ENCODE measurements at places on chromosomes 1 and 21.

GRCh38 chr1:1425753-1426495 is 4.8 kb upstream of the ANKRD65 start:
- no peak for DNase-seq

DNA sequence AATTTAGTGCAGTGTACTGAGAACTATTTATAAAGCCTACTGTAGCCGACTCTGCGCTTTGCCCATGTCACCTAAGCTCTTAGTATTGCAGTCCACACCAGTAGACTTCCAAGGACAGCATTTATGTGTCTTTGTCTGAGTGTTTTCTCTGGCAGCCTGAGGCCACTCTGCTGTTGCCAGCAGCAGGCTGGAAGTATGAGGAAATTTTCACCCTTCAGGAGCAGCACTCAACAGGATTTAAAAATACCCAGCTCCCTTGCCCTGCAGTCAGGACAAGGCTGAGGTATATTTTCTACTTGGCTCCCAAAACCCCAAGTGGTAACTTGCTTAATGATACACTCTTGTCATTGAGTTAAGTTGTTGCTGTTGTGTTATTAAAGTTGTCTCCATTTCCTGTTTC is 230.1 kb downstream of the SRGAP2C start:
- no peak for DNase-seq

DNA sequence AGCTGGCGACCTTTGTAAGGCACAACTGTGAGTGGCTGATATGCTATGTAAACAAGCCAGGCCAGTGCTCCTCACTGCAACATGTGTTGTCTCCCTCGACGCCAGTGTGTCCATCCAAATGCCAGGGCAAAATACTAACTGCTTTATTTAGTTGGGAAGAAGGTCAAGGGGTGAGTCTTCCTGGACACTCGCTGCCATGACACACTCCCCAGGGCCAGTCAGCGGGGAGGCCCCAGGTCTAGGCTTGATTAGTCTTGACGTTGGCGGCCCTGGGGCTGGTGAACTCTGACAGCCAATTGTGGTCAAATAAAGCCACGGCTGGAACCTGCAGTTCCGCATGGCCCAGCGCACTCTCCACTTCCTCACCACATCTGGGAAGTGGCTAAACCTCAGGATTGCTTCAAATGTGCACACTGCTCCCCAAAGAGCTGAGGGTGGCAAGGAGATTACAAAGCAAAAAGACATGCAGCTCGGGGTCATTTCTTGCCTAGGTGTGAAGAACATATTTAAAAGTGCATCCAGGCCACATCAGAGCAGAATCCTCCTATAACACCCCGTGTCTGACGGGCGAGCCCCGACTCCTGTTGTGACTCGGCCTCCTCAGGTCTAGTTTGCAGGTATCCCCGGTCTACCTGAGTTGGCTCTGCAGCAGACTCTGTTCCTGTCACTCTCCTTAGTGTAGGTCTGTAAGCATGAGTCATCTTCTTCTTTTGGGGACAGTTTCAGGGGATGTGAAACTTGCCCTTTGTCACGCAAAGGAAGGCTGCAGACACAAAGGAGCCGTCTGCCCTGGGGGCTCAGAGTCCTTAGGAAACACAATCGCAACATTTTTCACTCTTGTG is 183.5 kb downstream of the RUNX1 start:
- DNase-seq, result peak; percentile 67

GRCh38 chr1:157878059-157878458 is 36.5 kb upstream of the CD5L start:
- peak; percentile 1 for DNase-seq

DNA sequence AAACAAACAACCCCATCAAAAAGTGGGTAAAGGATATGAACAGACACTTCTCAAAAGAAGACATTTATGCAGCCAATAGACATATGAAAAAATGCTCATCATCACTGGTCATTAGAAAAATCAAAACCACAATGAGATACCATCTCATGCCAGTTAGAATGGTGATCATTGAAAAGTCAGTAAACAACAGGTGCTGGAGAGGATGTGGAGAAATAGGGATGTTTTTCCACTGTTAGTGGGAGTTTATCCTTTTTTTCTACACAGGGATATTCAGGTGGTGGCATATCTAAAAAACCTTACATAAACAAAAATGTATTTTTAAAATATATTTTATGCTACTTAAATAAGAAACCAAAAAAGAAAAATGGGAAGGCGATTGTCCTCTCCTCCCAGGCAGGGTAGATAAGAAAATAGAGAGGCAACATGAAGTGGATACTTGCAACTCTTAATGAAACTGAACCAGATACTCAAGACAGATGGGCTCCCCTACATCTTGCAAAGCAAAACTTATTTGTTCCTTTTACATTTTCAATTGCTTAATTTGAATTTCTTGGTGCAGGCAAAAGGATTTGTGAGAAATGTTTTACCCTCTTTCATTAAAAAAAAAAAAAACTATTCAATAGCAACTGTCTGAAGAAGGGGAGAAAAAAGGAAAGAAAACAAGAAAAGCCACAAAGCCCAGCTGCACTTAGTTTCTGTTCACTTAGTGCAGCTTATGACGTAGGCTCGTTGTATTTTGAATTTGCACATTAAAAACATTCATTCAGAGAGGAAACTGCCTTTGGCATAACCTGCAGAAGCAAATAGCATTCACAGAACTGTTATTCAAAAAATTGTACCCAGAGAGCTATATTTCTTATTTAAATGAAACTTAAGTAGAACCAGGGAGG is 36.9 kb upstream of the RGS1 start:
- peak; percentile 40 for DNase-seq

GRCh38 chr1:225824533-225824941 is 14.6 kb downstream of the EPHX1 start:
- no peak for DNase-seq

DNA sequence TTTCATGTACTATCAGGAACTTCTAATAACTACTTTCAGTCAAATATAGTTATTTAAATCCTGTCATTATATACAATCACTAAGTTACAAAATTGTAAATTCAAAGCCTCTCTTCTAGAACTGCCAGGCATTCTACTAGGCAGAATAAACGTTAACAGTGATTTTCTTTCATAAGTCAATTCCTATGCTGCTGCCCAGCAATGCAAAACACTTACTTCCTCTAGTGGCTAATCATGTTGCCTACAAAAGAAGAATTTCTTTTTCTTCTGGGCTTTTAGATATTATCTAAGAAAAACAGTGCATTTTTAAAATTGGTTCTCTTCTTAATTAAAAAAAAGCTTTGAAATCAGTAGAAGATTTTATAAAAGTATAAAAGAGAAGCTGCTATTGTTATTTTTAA is 509.8 kb upstream of the ADAMTS5 start:
- DNase-seq, result no peak

DNA sequence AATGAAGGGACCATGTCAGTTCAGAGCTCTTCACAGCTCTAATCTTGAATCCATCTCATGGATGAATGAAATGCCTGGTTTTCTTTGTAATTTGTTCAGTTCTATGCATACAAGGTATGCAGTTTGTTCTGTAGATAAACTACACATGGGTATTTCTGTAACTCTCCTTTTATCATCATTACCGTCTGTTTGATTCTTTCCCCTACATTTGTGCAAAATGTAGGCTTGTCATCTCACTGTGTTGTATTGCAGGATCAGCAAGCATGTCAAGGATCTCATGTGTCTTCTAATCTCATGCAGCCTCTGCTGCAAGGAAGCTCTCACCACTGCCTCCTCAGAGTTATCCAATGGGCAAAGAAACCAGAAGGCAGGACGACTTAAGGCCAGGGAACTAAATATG is 79.3 kb downstream of the OLFML2B start:
- DNase-seq, result no peak

- no peak for DNase-seq
Measured at GRCh38 chr1:216502528-216503162, 79.4 kb upstream of the USH2A start.

DNA sequence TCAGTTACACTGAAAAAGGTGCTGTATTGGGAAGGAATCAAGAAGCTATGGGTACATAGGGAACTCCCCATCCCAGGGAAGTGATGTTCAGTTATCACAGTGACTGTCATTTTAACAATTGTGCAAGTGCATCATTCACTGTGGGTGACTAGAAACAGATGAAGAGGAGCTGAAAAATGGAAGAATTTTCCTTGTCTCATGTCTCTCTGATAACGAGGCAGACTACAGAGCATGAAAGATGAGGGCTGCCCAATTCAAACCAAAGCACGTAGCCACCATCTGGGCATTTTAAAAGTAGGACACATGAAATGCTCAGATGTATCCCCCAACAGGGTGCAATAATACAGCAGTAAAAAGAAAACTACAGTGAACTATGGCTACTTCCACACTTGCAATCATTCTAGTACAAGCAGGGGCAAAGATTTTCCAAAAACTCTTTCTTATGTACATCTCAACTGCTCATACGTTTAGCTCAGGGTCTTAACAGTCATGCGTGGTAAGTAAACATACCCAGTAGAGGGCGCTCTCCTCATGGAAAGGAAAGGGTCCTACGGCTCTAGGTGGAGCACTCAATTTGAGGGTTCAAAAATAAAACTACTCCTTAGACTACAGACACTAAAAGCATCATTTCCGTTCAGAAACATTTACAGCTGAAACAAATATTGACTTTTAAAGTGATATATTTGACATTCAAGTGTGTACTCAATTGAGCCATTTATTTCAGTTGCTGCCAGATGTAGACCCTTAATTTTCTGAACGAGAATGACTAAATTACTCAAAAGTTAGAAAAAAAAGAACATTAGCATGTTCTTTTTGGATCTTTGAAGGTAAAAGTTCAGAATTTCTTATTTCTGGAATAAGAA is 143.2 kb downstream of the KCTD3 start:
- DNase-seq, result no peak

DNA sequence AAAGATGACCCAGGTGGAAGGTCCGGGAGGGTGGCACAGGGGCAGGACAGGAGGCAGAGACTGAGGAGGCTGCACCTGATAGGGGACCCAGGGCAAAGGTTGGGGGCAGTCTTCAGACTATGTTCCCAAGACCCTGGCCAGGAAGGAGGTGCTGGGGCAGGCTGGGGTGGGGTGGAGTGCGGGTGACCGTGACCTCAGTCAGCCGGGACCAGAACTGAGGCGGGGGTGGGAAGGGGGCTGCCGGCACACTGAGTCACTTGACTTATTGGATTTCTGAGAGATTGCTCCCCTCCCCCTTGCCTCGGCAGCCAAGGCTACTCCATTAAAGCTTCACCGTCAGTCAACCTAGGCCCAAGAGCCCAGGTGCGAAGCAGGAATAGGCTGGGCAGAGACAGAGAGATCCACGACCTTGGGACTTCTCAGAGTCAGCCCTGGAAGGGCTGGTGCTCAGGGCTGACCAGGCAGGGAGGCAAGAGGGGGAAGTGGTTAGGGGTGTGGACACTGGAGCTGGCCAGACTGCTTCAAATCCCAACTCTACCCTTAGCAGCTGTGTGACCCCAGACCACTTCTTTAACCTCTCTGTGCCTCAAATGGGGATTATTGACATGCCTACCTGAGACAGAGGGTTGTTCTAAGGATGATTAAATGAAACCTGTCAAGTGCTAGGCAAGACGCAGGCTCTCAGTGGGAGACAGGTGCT is 47.9 kb upstream of the LAPTM5 start:
- no peak for DNase-seq

- no peak for DNase-seq
Measured at GRCh38 chr1:17789926-17790325, 34.8 kb downstream of the ACTL8 start.

DNA sequence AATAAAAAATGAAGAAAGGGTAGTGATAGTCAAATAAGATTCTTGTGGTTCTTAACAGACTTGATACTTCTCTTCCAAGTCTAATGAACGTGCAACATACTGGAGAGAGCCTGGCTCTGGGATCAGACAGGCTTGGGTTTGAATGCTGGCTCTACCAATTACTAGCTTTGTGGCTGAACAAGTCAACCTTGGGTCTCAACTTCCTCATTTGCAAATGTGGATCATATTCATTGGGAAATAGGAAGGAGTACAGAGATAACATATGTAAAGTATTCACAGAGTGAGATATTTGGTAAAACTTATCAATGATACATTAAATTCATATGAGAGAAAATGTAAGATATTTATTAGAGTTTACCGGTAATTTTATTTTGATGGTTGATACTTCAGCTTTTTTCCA is 2.0 kb downstream of the EDEM3 start:
- no peak for DNase-seq

DNA sequence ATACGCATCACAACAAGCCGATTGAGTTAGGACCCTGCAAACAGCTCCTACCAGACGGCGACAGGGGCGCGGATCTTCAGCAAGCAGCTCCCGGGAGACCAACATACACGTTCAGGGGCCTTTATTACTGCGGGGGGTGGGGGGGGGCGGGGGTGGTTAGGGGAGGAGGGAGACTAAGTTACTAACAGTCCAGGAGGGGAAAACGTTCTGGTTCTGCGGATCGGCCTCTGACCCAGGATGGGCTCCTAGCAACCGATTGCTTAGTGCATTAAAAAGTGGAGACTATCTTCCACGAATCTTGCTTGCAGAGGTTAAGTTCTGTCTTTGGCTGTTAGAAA is 162.0 kb downstream of the RUNX1 start:
- no peak for DNase-seq

- DNase-seq, result no peak
Measured at GRCh38 chr1:151005729-151006319, 878 bp downstream of the MINDY1 start.

DNA sequence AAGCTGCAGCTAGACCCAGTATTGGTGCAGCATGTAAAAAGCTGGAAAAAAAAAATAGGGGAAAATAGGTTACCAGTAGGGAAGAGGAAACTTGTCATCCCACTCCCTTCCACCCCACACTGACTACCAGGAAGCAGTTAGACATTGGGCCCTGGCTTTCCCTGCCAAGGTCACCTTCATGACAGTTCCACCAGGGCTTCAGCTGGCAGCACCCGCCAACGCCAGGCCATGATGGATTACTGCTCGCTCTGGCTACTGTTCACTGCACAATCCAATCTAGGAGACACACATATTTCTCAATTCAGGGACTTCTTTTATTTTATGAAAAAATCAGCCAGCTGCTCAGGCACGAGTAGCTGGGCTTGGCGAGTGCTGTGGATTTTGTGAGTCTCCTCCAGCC is 127.7 kb downstream of the DMRTA2 start:
- DNase-seq, result no peak

DNA sequence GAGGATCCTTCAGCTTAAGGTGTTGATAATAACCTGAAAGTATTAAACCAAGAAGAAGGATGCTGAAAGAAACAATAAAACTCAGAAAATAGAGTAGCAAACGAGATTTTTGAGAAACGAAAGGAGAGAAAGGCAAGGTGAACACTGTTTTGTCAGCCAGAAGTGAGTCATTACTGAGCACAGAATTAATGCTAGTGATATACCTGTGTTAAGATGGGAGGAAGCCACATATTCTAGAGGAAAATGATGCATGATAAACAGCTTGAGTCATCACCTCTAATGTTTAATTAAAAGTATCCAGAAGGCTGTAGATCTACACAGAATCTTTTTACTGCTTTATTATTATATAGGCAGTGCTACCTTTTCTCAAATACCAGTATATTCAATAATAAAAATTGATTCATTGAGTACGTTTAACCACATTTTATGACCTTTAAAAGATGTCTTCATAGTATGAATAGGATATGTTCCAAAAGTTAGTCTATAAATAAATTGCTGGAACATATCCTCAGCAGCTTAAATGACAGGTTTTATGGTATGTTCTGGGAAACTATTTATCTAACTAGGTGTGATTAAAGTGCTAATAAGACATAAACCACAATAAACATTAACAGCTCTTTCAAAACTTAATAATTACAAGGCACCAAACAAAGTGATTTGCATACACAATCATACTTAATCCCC is 10.3 kb downstream of the SH3GLB1 start:
- no peak for DNase-seq

GRCh38 chr1:156025876-156026275 is 5.1 kb upstream of the SSR2 start:
- peak; percentile 18 for DNase-seq

Measured in CD4-positive, alpha-beta T cell treated with Interleukin-1 beta for 1 hour (primary cell).